COLO829 (cell line): ENCODE measurements at places on chromosomes 3 and 15.

GRCh38 chr15:71678191-71678590 is 132.2 kb upstream of the NR2E3 start:
- no peak for DNase-seq

GRCh38 chr3:173135059-173135458 is 6.0 kb downstream of the SPATA16 start:
- peak; percentile 48 for DNase-seq

DNA sequence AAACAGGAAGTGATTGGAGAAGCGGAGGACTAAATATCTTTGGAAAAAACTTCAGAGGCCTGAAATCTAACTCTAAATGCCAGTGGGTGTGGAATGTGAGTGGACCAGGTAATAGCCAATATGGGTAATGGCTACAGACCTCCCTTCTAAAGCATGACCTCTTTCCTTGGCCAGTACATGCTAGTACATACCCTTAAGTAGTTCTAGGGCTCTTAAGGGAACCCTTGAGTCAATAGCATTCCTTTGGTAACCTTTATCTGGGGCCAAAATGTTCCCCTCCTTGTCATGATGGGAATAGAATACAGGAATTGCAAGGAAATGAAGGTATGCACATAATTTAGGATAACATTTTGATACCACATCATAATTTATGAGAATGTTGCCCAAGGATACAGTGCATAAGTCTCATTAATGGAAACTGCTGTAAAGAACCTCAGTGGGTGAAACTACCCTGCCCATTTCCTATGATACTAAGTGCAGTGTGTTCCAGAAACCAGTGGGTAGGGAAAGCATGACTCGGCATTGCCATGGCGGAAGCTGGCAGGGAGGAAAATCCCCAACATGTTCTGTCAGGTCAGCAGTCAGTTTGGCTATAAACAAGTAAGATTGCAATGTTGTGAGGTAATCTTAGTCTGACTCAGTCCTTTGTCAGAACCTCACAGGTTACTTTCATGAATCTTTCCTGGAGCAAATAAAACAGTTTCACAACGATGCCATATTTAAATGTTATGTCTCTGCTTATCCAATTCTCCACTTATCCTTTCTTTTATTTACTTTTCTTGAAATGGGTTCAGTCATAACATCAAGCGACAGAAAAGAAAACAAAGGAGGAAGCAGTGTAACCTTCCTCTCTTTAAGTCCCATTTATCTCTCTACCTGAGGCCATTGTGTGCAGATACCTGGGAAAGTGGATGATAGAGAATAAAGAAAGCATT is 23.5 kb upstream of the RAP2B start:
- peak; percentile 29 for DNase-seq

- no peak for DNase-seq
Observed at GRCh38 chr15:59176653-59177316, 29.9 kb upstream of the LDHAL6B start.

DNA sequence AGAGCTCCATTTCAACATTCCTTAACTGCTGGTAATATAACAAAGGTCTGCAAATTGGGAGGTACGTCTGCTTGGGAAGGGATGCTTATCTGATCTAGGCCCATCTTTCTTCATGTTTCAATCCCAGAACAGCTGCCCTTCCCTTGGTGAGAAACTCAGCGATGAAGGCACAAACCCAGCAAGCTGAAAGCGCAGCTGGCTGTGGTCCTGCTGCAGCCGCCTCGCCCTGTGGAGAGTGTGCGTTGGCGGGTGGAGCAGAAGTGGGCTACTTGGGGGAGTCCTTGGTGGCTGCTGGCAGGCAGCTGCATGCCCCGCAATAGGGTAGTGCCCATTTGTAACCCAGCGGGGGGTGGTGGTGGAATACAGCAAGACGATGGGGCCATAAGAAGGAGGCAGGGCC is 160.6 kb upstream of the WNT5A start:
- no peak for DNase-seq

- DNase-seq = peak; percentile 58
Observed at GRCh38 chr3:151290673-151291072, 12.3 kb upstream of the P2RY14 start.

GRCh38 chr3:49327485-49327884 is 12.4 kb downstream of the USP4 start:
- DNase-seq = no peak

DNA sequence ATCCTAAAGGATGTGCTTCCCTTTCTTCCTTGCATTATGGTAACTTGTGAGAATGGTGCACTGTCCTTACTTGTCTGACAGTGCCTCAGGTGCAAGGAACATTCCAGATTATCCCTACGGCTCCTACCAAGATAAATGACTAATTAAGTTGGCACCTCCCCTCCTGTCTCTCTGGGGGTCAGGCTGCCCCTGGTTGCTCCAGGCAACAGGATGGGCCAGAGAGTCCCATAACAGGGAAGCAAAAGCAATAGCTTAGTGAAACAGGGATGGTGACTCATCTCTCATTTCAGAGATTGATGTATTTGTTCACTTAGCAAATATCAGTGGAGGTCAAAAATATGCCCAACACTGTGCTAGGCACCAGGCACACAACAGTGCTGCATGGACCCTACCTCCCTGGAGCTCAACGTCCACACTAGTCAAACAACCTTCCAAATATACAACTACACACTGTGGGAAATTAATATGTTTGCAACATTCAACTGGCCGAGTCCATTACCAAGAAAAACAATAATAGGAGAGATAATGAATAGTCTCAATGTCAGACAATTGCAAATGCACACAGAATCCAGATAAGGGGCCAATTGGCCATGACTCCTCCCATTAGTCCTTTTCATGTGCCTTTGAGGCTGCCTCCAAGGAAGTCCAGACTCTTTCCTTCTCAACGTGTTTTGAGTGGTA is 249.0 kb downstream of the TLE3 start:
- no peak for DNase-seq

DNA sequence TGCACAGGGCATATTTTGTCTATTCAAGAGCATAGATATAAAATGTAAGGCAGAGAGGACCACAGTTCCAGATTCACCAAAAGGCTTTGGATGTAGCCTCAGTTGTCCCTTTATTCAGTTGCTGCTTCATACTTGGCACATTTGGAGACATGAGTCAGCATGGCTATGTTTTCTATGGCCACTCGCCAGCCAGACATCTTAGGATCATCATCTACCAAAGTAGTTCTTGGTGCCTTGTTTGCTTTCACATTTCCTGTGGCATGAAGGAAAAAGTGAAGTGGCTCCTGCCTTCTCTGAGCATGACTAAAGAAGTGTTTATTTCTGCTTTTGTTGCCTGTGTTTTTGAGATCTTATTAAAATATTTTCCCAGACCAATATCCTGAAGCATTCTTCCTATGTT is 7.2 kb downstream of the SUSD5 start:
- DNase-seq = peak; percentile 82

- DNase-seq = no peak
Observed at GRCh38 chr15:48595981-48596380, 49.5 kb downstream of the FBN1 start.

DNA sequence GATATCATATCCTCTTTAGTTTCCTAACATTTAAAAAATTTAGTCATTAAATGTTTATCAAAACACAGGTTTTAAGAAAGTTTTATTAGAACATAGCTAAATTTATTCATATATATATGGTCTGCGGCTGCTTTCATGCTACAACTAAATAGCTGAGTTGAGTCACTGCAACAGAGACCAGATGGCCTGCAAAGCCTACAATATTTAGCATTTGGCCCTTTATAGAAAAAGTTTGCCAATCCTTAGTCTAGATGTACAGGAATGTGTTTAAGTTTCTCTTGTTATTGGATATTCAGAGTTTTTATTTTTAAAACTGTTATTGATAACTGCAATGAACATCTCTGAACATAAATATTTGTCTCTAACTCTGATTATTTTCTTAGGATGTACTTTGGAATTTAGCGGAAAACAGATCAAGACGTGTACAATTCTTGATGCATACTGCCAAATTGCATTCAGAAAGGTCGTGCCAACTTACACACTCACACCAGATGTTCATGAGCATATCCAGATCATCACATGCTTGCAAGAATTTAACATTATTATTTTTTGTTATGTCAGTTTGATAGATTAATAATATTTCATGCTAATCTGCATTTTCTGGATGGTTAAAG is 157.9 kb downstream of the STAC start:
- no peak for DNase-seq

- DNase-seq = no peak
Observed at GRCh38 chr15:55742498-55742926, 440 bp downstream of the PRTG start.

- no peak for DNase-seq
Observed at GRCh38 chr3:37872413-37873160, 10.9 kb downstream of the CTDSPL start.
